WERI-Rb-1 (cell line): ENCODE measurements at places on chromosomes 11 and 22.

DNA sequence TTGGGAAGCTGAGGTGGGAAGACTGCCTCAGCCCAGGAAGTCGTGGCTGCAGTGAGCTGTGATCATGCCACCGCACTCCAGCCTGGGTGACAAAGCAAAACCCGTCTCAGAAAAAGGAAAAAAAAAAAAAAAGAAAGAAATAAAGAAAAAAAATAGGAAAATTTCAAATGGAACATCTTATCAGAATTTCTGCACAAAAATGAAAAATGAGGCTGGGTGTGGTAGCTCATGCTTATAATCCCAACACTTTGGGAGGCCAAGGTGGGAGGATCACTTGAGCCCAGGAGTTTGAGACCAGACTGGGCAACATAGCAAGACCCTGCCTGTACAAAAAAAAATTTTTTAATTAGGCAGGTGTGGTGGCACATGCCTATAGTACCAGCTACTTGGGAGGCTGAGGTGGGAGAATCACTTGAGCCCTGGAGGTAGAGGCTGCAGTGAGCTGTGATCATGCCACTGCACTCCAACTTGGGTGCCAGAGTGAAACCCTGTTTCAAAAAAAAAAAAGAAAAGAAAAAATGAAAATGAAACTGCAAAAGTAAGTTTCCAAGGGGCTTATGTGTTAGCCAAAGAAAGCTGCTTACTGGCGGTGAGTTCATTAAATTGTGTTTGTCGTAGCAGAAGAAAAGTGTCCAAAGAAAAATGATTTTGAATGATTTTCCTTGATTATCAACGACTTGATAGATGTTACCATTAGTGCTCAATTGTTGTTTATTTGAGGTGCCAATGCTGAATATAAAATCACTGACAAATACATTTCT lies 7.5 kb upstream of the CRKL start:
- DNase-seq = no peak

GRCh38 chr11:8768625-8769333 lies 86.2 kb downstream of the RPL27A start:
- DNase-seq = no peak

GRCh38 chr11:15034687-15035267 lies 38.6 kb upstream of the CALCB start:
- no peak for DNase-seq

DNA sequence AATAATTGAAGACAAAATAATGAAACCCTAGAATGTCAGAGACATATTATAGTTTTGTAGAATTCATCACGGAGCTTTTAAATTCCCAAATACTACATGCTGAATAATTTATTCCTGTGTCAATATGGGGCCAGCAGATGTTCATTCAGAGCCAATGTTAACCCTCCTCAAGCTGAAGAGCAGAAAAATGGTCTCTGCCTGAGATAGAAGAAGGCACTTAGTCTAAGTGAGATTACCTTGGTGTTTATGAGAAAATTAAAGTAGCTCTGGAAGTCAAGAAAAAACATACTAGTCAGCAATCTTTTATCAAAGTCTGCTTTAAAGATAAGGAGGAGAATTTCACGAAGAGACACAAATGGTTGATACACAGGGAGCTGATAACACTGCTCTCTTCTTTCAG lies 328.2 kb downstream of the TTC28 start:
- DNase-seq = no peak

DNA sequence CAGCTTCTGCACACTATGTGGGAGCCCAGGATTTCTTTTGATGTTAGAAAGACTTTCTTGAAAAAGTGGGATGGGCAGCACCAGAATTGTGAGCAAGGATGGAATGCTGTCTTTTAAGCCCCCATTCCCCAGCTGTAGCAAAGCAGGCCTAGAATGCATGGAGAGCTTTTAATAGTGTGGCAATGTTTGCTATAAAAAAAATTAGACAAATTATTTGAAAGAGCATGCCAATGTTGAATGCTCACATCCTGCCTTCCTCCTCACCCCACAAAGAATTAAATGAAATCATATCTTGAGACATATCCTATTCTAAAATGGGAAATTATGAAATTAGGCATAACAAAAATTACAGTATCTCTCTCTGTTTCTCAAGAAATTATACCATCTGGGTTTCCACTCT lies 154.7 kb downstream of the C11orf91 start:
- DNase-seq = no peak

DNA sequence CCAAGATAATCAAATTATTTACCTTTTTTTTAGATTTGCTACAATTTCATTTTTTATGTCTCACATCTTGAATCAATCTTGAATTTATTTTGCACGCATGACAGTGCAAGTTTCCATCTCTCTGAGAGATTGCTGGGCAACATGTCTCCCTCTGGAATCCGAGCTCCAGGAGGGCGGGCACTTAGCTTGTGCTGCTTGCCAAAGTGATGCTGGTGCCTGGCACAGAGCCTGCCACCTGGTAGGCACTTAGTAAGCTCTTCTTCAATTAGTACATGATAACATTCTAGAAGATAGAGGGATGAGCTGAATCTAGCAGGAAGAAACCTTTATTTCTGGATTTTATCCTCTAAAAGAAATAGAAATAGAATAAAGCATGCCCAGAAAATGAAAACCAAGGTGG lies 27.5 kb upstream of the OR9I1 start:
- DNase-seq = no peak

DNA sequence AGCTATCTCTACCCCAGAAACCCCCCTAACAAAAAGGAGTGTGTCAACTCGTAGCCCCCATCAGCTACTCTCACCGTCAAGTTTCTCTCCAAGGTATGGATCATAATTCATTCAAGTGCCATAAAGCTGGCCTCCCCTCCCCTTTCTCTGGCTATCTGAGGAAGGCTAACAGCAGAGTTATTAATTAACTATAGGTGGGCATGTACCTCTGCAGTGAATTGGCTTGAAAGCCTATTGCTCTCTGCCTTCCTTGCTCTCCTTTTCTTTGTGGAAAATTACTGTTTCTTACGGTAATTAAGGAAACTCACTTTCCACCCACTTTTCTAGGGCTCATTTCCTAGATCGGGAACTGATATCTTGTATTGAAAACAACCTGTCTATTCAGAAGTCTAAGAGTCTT lies 14.1 kb downstream of the POLA2 start:
- no peak for DNase-seq

GRCh38 chr22:33588860-33589259 lies 331.4 kb downstream of the LARGE1 start:
- no peak for DNase-seq

DNA sequence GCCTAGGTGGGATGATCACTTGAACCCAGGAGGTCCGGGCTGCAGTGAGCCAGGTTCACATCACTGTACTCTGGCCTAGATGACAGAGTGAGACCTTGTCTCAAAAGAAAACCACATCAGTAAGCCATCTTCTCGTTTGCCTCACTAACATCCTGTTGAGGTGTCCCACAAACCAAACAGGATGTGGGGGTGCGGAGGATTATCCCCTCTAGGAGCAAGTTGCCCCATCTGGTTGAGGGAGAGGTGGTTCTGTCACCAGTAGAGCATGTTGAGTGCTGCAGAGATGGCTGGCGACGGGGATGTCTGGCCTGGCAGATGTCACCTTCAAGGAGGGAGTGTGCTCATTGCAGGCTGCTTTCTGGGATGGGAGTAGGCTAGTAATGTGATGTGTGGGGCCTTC lies 72.4 kb downstream of the ZNRF3 start:
- DNase-seq = no peak

- DNase-seq = no peak
Measured at GRCh38 chr11:32940865-32941264, 48.3 kb downstream of the QSER1 start.

GRCh38 chr11:120818097-120818496 lies 205.8 kb upstream of the TBCEL start:
- DNase-seq = no peak
